ENCODE measurements at places on chromosomes 3 and 15.

DNA sequence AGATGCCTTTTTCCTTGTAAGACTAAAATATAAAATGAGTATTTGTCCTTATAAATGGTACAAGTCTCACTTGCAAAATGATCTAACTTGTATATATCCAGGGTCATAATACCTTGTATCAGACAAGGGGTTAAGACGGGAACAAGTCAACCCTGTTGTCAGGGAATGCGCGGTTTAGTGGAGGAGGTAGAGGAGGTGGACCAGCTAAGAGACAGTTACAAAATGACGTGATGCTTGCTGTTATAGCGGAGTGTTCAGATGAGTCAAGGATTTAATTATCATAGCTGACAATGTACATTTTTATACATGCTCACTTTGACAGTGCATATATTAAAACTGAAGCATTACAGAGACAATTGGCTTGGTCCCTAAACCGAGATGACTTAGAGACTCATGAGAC, 26.8 kb upstream of the KLHL25 start:
- no peak for DNase-seq

- no peak for DNase-seq
Measured at GRCh38 chr3:115004201-115005140, 142.6 kb downstream of the ZBTB20 start.

- no peak for DNase-seq
Measured at GRCh38 chr15:41661078-41661517, 893 bp downstream of the MGA start.

DNA sequence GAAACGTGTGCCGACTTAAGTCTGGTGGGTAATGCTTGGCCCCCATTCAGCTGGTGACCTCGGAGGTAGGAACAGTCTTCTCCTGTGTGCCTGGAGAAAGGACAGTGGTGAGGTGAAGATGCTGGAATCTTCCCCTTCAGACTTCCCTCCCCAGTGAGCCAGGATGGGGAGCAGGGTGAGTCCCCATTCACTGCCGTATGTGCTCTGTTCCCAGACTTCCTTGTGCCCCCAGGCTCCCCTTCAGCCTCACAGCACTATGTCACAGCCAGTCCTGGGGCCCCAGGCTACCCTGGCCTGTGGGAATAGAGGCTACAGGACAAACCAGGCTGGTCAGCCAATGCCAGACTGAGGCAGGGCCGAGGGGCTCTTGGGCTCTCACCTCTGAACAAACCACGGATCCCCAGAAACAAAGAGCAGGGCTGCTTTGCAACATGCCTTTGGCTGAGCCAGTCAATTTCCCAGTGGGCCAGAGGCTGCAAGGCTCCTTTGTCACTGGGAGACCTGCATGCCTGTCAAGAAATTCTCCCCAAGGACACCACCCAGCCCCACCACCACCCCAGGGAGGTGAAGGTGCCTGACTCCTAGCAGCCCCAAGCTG, 31.8 kb upstream of the HHATL start:
- no peak for DNase-seq

GRCh38 chr15:74976159-74976558, 19.2 kb upstream of the SCAMP5 start:
- no peak for DNase-seq

DNA sequence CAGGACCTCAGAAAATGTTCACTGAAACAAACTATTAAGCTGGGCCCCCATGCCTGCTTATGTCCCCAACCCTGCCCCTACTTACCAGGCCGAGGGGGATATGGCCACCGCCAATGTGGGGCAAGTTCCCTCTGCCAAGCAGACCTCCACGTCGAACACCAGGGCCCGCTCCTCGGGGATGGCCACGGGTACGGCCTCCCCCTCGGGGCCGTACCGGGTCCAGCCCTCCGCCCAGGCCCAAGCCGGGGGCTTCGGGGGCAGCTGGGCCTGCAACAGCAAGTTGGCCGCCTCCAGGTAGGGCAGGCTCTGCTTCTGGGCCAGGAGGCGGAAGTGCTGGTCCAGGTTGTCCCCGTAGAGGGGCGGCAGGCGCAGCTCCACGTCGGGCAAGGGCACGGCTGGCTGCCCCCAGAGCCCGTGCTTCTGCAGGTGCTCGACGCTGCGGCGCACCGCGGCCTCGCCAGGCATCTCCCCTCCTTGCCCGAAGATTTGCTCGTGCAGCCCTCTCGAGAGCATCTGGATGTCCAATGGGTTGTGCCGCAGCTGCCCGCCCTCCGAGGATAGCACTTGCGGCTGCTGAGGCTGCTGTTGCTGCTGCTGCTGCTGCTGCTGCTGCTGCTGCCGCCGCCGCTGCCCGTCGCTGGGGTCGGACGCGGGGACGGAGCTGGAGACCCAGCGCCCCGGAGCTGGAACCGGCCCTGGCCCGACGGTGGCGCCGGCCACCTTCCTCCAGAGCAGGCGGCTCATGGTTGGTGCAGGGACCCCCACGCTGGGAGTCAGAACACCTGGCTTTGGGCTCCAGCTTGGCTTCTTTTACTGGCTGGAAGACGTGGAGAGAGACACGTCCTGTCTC, 1.4 kb downstream of the POLG start:
- no peak for DNase-seq

- DNase-seq, result no peak
Measured at GRCh38 chr3:171535799-171536198, 75.6 kb upstream of the TNIK start.

GRCh38 chr3:105856605-105857004, 12.2 kb downstream of the CBLB start:
- no peak for DNase-seq

GRCh38 chr3:117903226-117903625, 1131.4 kb downstream of the IGSF11 start:
- DNase-seq, result no peak

DNA sequence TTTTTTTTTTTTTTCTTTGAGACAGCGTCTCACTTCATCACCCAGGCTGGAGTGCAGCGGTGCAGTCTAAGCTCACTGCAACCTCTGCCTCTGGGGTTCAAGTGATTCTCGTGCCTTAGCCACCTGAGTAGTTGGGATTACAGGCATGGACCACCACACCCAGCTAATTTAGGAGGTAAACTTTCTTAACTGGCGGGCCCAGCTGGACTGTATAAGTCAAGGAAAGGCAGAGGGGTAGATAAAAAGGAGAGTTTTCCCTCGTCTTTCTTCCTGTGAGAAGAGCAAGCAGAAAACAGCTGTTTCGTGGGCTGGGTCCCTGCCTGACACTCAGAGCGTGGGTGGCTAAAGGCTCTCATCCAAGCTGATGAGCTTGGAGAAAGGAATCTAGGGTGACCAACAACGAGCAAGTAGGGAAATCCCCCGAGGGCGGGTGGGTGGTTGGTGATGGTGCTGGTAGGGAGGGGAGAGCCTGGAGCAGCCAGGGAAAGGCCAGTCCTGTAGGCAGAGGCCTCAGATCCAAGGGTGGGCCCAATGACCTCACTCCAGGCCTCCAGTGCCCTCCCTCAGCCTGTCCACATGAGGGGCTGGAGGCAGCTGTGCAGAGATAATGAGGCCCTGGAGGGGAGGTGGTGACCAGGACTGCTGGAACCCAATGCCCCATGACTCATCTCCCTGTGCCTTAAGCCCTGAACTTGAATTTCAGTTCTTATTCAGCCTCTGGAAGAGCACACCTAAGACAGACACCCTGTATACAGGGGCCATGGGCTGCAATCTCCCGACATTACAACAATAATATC, 43.1 kb upstream of the LIMD1 start:
- no peak for DNase-seq

DNA sequence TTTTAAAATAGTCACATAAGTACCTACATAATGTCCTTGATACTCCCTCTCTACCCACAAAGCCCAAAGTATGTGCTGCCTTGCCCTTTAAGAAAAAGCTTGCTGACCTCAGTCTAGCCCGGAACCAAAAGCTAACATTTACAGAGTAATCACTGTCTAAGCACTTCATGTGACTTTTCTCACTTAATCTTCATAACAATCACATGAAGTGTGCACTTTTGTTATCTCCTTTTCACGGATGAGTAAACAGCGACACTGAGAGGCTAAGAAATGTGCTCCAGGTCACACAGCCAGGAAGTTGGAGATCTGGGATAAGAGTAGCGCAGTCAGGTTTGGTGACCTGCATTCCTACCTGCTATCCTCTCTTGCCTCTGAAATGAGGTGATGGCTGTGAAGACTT, 194.0 kb downstream of the ITPR1 start:
- DNase-seq, result no peak

DNA sequence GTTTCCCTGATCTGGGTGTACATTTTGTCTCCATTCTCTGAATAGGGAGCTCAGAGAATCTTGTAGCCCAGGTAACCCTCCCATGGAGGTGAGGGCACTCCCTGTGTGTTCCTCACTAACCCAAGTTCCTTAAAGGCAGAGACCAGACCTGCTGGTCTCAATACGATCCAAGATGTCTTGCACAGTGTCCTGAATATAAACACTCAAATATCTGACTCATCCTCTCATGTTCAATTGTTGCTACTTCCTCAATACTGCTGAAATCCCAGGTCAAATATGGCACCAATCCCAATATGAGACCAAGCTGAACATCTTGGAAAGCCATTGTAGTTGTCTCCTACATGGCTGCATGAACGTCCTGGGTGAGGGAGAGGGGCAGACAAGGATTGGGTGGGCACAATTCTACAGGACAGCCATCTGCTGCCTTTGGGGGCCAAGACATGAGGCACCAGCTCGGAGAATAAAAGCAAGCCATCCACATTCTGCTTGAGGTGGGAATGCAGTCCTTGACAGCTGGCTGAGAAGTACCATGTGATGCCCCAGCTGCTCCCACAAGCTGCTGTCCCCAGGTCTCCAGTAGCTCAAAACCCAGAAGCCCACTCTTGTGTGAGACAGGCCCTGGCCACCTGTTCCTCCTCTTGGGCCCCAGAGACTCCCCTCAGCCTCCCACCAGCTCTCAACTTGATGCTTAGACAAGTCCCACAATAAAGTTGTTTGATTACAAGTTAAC, 18.2 kb downstream of the TBC1D2B start:
- no peak for DNase-seq

Measured in GF-D8 (cell line).